ENCODE measurements at places on chromosomes 2 and 18.

DNA sequence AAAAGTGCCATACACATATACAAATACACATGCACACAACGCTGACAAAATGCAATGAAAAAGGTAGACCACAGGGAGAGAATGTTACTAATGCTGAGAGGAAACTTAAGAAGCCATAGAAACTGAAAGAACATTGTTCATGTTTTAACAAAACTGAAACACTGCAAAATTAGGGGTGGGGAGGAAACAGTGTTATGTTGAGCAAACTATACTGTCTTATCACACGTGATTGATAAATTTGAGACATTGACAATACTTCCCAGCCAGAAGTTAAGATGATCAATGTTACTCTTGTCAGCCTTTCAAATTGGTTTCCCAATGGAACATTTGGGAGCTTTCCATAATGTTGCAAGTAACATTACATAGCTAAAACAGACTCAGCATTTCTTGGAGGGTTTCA is 165.5 kb downstream of the L3MBTL4 start:
- DNase-seq, result no peak

DNA sequence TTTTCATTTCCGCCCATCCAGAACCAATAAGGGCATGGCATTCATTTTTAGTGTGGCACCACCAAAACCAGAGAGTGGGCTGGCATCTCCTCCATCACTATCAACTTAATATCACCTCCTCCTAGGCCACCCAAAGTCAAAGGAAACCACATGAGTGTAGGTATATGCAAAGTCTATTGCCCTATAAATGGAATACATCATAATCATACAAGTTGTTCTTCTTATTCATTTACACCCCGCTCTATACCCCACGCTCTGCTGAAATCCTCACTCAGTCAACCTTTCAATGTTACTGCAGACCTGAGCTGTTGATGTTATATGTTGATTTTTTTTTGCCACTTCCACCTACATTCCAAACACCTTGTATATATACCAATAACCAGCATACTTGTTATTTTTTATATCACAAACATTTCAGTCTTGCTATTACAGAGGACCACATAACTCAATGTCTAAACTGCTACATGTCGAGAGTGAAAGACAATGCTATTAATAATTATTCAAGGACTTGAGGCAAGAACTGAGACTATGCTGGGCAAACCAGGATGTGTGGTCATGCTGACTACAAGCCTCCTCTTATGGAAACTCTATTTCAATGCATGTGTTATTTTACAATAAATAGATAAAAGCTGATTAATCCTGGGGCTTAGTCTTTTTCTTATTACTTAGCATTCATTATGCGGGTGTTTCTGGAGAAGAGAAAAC is 466.5 kb upstream of the ID2 start:
- no peak for DNase-seq

DNA sequence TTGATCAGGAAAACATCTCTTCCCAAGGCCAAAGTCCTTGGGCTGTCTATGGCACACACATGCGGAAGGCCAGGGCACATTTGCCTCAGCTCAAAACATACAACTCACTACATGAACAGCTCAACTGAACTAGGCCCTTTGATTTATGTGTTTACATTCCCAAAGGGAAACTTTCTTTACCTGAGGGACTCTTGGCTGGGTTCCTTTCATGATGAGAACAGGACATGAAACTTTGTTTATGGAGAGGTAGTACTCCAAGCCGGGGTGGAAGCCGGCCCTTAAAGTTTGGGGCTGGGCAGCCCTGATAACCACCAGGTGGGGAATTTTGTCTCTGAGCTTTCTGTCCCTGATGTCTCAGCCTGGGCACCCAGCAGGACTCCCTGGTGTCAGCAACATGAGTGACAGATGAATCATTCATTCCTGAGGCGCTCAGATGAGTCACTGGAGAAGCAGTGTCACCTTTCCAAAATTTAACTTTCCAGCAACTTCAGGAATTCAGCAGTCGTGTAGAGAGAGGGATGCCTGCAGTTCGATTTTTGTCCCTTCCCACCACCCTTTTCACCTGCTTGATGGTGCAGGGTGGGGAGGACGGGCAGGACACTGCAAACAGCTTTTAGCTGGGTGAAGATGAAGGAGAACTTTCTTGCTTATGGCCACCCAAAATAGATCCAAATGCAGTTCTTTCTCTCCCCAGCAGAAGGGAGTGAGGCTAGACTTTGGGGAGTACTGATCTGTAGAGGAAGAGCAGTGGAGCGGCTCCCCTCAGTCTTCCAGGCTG is 331.6 kb downstream of the DYSF start:
- peak; percentile 56 for DNase-seq

GRCh38 chr2:121095257-121096080 is 189.5 kb downstream of the TFCP2L1 start:
- DNase-seq, result peak; percentile 92

- DNase-seq, result no peak
Measured at GRCh38 chr2:45973426-45973825, 322.0 kb downstream of the PRKCE start.

- DNase-seq, result no peak
Measured at GRCh38 chr18:48313792-48314191, 95.4 kb downstream of the ZBTB7C start.

- DNase-seq, result peak; percentile 47
Measured at GRCh38 chr2:10877651-10878111, 34.1 kb upstream of the KCNF1 start.

GRCh38 chr2:235526166-235526565 is 32.3 kb downstream of the AGAP1 start:
- DNase-seq, result no peak

DNA sequence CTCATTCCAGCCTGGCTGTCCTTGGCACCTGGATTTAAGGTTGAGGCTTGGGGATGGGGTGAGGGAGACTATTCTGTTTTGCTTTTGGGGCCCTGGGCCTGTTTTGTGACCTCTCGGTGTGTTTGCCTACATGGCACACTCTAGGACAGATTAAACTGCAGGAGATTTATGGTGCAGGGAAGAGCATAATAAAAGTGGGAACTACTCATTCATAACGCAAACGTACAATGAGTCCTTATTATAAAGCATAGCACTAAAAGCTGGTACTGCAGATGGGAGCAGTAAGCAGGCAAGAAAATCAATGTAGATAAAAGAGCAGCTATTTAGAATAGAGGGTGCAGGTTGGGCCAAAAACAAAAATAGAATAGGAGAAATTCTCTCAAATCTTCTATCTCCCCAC is 238.4 kb downstream of the ACTR3 start:
- no peak for DNase-seq

DNA sequence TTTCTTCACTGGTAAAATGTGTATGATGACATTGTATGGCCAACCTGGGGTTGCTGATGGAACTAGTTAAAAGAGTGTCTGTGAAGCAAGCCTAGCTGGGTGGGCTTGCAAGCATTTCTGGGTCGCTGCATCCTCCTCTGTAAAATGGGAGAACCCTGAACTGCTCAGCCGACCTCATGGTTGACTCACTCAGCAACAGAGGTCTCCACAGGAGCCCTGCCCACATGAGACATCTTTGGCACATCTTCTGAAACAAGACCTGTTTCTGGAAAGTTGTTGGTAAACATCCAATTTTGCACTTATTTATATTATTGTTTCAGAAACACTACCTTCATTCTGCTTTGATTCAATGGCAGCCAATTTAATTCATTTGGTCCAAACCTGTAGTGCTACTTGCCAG is 52.6 kb downstream of the BCL11A start:
- DNase-seq, result no peak

GRCh38 chr18:79983793-79984192 is 4.6 kb downstream of the TXNL4A start:
- DNase-seq, result no peak

GRCh38 chr2:37689751-37690150 is 18.3 kb upstream of the CDC42EP3 start:
- DNase-seq, result no peak

GRCh38 chr2:9644603-9645002 is 13.8 kb upstream of the YWHAQ start:
- no peak for DNase-seq

- DNase-seq, result no peak
Measured at GRCh38 chr2:196177124-196177523, 5.7 kb upstream of the STK17B start.

DNA sequence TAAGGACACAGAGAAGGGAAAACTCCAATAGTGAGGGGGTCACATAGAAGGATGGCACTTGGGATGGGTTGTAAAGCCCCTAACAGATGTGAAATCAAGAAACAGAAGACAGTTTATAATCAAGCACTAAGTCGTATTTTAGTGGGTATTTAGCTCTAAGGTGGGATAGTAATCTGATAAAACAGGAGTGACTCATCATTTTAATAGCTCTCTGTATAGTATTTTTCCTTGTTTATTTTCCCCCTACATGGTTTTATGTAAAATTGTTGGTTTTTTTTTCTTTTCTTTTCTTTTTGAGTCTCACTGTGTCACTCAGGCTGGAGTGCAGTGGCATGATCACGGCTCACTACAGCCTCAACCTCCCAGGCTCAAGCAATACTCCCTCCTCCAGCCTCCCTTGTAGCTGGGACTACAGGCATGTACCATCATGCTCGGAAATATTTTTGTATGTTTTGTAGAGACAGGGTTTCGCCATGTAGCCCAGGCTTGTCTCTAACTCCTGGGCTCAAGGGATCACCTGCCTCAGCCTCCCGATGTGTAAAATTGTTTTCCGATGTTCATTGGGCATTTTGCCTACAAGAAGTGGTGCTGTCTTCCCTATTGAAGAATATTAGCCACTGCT is 142.6 kb upstream of the SERPINE2 start:
- DNase-seq, result no peak

GRCh38 chr2:23601301-23601965 is 216.5 kb downstream of the KLHL29 start:
- DNase-seq, result no peak

- DNase-seq, result no peak
Measured at GRCh38 chr2:61537277-61537949, 743 bp downstream of the XPO1 start.

DNA sequence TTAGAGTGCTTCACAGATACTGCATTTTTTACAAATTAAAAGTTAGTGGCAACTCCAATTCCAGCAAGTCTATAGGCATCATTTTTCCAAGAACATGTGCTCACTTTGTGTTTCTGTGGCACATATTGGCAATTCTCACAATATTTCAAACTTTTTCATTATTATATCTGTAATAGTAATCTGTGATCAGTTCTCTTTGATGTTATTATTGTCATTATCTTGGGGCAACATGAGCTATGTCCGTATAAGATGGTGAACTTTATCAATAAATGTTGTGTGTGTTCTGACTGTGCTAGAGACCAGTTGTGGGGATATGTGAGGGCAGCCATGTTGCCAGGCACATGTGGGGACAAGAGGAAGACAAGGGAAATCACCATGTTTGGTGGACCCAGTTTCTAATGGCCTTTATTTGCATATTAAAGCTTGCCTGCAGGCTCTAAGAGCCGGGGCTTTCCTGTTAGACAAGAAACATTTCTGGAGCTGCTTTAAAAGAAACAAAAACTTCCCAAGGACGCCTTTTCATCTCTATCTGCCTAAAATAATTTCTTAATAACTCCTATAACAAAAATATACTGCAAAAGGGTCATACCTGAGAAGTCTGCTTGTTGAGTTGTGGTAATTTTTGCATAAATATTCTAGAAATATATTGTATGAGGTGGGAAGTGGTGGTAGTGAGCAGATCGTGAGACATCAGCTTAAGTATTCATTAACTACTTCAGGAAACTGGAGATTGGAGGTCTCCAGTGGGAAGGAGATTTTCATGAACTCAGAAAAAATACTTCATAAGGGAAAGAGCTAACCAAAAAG is 37.2 kb downstream of the KYNU start:
- no peak for DNase-seq

DNA sequence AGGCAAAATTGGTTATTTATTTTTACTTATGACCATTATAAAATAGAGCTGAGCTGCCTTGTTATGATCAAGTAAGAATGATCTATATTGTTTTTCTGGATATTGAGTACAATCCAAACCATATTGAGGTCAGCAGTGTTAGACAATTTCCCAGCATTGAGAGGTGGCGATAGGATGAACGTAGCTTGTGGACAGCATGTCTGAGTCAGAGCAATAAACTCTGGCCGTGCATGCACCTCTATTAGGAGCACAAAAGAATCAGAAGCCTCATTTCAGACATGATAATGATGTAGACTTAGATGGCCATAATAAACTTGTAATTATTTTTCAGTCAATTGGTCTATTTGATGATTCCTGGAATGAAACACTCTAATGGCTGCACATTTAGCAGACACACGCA is 491.6 kb downstream of the RIT2 start:
- no peak for DNase-seq

GRCh38 chr18:45678441-45678840 is 45.5 kb upstream of the SLC14A1 start:
- DNase-seq, result no peak

DNA sequence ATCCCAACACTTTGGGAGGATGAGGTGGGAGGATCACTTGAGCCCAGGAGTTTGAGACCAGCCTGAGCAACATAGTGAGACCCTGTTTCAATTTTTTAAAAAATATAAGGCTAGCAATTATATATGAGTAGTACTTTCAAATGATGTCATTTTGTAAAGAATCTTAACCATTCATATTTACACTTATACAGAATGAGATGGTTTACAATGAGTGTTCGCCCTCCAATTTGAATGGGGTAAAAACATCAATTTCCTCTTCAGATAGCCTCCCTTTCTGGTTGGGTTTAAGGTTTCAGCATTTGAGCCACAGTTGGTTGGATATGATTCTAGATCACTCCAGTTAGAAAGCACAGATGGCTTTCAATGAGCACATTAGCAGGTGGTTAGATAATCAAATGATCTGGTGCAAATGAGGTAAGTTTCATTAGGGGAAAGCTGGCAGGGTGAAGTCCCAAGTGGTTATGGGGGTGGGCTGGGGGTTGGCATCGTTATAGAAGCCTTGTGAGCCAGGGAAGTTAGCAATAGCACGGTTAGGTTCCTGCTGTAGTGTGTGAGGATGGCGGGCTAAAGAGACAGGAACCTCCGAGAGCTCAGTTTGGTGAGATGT is 63.9 kb downstream of the TRPM8 start:
- no peak for DNase-seq

- DNase-seq, result peak; percentile 42
Measured at GRCh38 chr2:11028407-11028916, 116.7 kb downstream of the KCNF1 start.

GRCh38 chr2:64608867-64609226 is 44.9 kb downstream of the SERTAD2 start:
- DNase-seq, result no peak

DNA sequence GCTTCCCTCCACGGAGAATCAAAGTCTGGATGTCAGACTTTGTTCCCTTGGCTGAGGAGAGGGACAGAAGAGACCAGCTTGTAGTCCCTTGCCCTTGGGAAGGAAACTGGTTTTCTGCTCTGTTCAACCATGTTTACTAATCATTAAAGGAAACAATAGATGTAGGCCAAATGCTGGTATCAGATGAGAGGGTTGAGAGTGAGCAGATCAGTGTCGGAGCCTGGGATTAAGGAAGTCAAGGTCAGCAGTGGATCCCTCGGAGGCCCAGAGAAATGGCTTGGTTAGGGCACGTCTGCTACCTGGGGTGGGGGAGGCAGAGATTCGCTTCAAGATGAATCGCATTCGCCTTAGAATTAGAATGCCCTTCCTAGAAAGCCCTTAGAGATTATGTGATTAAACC is 109.1 kb downstream of the MYCN start:
- peak; percentile 68 for DNase-seq

- no peak for DNase-seq
Measured at GRCh38 chr18:4198956-4199355, 256.2 kb downstream of the DLGAP1 start.

Data from endodermal cell (in vitro differentiated cells).